ACHN (cell line): ENCODE measurements at places on chromosomes 4 and X.

GRCh38 chr4:107380836-107381438, 339.1 kb downstream of the PAPSS1 start:
- DNase-seq = no peak

DNA sequence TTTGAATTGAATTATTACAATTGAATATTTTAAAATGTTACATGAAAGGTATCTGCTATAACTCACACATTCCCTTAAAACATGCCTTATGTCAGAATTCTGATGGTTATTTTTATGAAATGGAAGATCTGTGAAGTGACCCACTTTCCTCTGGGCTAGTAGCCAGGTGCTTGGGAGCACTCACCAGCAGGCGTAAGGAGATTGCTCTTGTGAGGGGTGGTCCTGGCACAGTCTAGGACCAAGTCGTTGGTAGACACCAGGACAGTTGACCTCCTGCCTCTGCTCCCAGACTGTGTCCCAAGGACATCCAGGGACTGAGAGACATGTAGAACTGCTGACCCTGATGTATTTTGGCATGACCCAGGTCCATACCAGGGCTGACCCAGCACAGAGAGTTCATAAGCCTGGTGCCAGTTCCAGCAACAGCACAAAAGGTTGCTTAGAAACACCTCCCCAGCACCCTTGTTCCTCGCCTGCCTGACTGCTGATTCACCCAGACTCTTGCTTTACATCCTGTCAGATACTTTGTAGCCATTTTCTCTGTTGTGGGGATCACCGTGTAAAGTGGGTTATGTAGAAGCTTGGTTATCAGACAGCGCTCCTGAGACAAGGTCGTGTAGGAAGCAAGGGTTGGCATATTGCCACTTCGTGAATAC, 48.5 kb downstream of the NELFA start:
- DNase-seq = no peak

DNA sequence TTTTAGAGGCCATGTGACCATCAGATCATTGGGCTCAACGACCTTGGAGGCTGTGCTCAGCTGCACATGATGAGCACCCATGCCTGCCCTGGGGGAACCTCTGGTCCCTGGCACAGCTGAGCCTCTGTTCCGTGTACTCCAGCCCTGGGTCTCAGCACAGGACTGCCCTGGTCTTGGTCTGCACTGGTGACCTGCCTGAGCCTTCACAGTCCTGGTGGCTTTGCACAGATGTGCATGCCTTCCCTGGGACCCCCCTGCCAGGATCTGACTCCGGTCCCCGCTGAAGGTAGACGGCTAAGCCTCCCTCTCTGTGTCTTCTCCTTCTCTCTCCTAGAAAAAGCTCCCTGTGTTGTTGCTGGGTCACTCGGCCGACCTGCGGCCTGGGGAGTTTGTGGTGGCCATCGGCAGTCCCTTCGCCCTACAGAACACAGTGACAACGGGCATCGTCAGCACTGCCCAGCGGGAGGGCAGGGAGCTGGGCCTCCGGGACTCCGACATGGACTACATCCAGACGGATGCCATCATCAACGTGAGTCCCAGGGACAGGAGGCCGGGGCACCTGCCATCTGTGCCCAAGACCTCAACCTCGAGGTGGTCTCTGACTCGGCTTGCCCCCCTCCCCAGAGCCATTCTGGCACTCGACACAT, 21.6 kb downstream of the HTRA3 start:
- DNase-seq = no peak

DNA sequence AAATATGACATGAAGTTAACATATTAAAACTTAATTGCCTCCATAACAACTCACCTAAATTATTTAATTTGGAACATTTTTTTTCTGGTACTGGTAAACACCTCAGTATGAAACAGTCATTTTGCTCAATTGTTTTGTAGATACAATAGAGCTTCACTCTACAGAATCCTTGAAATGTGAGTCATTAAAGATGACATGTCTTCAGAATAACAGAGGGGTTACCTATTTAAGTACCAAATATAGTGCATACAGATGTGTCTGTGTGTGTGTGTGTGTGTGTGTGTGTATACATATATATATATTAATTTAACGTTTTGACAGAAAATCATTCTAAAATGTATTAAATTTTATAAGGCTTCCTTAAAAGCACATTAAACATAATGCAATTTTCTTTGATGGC, 297.6 kb downstream of the INPP4B start:
- DNase-seq = no peak

DNA sequence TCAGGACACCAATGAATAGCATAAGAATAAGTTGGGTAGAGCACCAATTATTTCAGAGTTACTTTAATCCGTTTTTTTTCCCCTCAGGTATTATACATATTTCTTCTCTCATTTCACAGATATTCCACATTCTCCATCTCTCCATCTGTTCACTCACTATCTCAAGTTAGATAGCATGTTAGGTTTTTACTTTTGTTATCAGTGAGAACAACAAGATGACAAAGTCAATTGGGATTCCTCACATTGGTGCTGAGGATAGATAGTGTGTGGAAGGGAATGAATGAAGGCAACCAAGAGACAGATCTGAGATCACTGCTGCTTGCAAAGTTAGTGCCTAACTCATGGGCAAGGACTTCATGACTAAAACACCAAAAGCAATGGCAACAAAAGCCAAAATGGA, 112.0 kb upstream of the ETNPPL start:
- no peak for DNase-seq

DNA sequence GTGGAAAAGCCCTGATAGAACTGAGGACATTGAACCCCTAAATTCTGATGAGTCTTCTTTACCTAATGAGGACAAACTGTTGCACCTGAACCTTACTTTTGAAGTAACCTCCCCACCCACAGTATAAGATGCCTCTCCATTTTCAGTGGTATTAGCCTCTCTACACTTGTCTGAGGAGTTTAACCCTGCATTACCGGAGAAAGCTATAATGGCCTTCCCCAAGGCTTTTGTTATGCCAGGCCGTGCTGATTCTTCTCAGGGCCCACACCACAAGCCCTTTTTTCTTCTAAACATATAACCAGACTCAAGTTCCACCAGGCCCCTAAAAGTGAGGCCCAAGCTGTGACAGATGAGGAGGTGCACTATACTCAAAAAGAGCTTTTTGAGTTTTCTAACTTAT, 345.8 kb upstream of the GRID2 start:
- DNase-seq = no peak

GRCh38 chr4:150078041-150078578, at the start of gene DCLK2:
DCLK2 (plus strand) TSS chr4:150078445; CDS start chr4:150079028, 583 bp downstream.
- DNase-seq = peak; percentile 75

GRCh38 chrX:44415639-44416386, 72.3 kb upstream of the EFHC2 start:
- no peak for DNase-seq

DNA sequence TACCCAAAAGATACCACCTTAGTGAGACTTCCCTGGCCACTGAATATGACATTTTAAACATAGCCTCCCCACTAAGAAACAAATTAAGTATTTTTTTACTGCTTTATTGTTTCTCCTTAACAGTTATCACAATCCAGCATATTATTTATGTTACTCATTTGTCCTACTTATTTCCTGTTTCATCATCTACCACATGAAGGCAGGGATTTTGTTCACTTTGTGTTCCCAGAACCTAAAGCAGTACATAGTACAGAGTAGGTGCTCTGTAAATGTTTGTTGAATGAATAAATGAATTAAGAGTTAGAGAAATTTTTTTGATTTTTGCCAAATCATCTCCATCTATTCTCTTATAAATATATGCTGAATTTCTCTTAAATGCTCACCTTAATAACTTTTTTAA, 318.4 kb upstream of the GIMD1 start:
- no peak for DNase-seq

DNA sequence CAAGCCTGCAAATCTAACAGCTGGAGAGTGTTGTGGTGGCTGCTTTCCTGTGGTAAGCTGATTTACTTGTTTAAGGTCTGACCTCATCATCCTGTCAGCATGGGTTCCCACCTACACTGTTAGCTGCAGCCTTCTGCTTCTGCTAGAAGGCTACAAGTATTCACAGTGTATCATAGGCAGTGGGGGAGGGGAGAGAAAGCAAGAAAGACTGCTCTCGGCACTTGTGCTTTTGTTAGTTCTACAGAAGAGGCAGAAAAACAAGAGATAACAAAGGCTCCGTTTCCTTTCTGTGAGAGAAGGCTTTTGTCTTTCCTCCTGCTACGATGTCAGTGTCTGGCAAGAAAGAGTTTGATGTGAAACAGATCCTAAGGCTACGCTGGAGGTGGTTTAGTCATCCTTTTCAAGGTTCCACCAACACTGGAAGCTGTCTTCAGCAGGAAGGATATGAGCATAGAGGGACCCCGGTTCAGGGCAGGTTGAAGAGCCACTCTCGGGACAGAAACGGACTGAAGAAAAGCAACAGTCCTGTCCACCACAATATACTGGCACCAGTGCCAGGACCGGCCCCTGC, at the start of gene KLHL4:
Gene KLHL4, plus strand, starts transcription at position 232 of the 571 bp plus-strand sequence. Its CDS starts 92 bp downstream, at position 324.
- DNase-seq = peak; percentile 45

DNA sequence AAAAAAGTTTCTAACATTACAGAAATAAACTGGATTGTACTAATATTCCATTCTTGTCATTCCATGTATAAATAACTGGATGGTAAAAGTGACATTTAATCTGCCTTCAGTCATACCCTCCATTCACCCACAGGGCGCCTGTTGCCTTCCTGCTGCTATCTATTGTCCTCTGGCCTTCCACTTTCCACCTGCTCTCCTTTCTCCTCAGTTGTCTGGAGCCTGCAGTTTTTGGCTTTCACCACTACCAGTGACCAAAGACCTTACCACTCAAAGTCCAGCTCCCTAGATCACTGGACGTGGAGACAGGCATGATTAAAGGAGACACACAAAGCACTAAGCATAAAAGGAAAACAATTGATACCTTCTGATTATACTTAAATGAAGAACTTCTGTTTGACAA, 46.2 kb upstream of the NHS start:
- no peak for DNase-seq

GRCh38 chrX:26254436-26254835, 38.5 kb downstream of the MAGEB5 start:
- peak; percentile 32 for DNase-seq
